IPS DF 19.7 (cell line): ENCODE measurements at places on chromosomes 3 and 15.
A peak's percentile ranks its signal among the peaks of the same experiment; 100 is the strongest.

GRCh38 chr3:106281221-106281620 is 412.4 kb upstream of the CBLB start:
- no peak for DNase-seq

DNA sequence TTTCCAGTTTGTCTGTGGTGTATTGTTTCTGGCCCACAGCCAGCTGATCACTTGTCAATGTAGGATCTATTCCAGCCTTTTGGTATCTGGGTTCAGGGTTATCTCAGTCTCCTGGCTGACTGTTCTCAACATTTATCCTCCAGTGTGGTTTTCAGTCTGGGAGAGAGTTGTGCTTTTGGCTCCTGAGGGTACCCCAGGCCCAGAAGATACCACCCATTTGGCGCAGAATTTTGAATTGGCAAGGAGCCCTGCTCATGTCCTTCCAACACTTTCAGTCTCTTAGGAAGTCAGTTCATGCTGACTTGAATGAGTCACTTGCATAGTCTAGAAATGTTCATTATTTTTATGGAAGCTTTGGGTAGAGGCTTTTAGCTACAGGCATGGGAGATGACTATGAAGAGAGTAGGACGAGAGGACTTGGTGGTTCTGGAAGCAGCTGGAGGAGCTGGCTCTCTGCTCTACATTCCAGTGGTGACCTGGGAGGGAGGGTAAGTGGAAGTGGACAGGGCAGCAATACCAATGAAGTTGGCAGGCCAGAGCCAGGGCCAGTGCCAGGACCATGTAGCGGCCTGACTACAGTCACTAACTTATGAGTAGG is 7.2 kb downstream of the POLR2H start:
- no peak for DNase-seq

DNA sequence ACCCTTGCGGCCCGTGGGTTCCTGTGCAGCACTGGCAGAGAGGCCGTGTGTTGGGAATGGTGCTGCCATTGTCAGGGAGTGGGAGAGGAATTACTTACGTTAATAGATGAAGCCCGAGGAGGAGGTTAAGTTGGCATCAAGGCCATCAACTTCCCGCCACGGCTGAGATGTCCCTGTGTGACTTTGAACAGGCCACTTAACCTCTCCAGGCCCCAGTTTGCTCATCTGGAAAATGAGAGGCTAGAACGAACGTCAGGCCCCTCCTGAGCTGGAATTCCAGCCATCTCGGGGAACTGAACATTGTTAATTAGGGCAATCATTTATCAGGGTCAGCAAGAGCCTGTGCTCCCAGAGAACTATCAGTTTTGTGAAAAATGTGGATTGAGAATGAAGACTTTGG is 91.4 kb upstream of the MYZAP start:
- no peak for DNase-seq

GRCh38 chr3:159764490-159765029 is 224.1 kb upstream of the IL12A start:
- no peak for DNase-seq

- no peak for DNase-seq
These were observed 53.8 kb downstream of the BCHE start for GRCh38 chr3:165783383-165783782.

DNA sequence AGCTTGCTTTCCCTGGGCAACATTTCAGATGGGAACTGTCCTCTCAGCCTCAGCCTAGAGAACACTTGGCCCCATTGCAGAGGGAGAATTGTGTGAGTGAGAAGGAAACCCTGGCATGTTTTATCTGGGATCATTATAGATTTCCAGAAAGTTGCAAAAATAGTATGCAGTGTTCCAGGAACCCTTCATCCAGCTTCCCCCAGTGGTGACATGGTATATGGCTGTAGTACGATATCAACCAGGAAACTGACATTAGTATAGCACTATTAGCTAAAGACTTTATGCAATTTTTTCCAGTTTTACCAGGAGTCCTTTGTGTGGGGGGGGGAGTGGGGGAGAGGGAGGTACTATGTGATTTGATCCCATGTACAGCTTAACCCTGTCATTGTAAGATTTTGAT is 166.2 kb upstream of the KBTBD8 start:
- no peak for DNase-seq

DNA sequence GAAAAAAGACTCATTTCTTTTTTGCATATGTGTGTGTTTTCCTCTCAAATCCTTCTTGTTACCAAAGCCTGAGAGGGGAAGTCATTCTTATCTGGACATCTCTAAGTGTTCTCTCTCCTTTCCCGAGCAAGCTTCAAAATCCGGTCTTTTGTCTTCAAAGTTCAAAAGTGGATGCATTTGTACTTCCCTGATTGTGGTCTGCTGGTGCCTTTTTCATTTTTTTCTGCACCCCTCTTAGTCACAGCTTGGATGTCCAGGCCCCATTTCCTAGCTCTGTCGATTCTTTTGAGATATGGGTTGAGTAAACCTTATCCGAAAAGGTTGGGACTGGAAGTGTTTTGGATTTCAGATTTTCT is 34.8 kb downstream of the EHD4 start:
- DNase-seq, result no peak

DNA sequence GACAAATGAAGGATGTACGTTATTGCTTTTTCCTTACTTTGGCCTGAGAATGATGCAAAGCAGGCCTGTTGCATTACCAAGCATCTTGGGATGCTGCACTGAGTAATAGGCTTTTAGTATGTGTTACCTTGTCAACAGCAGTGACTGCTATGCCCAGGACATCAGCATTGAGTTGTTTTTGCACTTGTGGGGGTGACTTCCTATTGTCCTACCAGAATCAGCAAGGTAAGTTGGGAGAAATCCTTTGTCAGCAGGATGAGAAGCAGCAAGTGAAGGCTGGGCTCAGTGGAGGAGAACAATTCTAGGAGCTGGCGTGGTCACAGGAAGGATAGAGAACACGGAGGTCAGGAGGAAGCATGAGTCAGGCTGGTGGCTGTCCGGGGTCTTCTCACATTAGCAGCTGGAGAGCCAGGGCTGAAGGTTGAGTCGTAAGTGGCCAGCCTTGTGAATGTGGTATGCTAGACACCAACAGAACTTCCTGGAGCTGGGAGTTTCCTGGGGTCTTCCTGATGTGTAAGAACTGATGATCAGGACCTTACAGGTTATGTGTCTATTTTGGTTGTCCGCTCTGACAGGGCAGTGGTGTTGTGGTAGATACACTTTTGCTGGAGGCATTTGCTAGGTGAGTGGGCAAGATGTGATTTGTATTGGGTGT is 142.7 kb downstream of the FNDC3B start:
- DNase-seq, result no peak

- no peak for DNase-seq
These were observed 278.7 kb downstream of the NEK10 start for GRCh38 chr3:27090275-27091041.

- DNase-seq, result no peak
These were observed 17.3 kb upstream of the IL12A start for GRCh38 chr3:159971311-159971710.

DNA sequence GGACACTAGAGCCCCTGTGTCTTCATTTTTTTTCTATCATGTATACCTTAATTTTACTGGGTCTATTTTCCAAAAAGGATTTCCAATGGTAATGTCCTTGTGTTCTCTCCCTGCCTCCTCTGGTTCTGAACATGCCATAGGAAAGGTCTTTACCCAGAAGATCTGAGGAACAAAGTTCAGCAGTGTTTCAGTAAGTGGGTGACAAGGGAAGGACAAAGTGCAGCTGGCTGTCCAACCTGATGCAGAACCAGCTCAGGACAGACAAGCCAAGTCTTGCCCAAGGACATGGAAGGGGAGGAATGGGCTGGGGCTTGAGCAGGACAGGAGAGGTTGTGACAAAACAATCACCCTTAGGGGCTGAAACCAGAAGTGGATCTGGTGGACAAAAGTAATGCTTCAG is 61.2 kb upstream of the STRIT1 start:
- no peak for DNase-seq

DNA sequence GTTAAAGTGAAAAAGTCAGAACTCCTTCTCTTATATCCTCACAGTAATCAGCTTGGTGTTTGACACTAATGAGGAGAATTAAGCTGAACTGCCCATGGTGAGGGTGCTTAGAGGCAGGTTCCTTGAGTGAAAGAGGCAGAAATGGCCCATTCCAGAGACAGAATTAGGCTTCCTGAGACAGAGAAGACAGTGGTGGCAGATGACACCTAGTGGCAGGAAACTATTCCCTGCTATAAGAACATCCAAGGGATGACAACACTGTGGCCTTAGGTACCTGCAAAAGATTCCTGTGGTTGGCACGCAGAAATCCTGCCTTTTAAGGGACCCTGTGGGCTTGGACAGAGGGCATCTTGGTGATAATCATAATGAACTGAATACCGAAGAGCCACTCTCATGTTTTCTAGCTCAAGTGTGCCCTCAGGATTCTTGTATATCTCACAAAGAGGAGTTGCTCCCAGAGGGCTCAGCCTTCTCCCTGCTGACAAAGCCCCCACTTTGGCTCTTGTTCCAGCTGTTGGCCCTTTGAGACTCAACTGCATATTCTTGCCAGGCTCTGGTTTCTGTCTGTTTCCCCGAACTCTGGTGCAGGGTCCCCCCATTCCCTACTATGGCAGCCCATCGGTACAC is 56.0 kb downstream of the KBTBD12 start:
- peak; percentile 30 for DNase-seq

DNA sequence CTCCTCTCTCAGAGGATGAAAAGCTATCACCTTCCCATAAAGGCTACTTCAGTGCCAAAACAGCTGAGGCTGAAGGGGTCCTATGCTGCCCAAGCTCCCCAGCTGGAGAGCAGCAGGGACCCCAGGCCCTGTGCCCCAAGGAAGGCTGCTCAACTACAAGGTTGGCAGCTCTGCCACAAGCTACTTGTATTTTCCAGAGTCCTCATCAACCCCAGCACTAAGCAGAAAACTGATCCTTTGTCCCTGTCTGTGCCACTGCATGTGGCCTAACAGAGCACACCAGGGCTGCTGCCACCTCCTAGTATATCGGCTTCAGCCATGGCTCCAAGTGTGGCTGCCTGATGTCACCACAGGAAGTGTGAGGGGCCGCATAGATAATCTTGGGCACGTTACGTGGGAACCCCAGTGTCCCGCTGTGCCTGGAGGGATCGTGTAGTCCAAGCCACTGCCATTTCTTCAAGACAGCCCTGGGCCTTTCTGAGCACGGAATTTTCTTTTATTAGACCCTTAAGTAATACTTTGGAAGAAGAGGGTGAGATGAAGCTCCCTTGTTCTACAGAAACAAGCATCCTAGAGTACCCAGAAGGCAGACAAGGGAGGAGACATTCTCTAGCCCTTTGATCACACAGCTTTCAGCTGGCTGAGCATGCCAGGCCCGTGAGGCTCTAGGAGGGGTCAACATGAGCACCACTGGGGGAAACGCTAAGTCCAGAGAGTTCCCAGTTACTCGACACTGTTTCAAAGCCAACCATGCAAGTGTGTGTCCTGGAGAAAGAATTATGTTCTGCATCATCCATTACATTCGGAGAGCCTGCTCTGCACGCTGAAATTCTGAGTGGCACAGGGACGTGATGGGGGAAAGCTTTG is 60.7 kb downstream of the CAPN7 start:
- no peak for DNase-seq

DNA sequence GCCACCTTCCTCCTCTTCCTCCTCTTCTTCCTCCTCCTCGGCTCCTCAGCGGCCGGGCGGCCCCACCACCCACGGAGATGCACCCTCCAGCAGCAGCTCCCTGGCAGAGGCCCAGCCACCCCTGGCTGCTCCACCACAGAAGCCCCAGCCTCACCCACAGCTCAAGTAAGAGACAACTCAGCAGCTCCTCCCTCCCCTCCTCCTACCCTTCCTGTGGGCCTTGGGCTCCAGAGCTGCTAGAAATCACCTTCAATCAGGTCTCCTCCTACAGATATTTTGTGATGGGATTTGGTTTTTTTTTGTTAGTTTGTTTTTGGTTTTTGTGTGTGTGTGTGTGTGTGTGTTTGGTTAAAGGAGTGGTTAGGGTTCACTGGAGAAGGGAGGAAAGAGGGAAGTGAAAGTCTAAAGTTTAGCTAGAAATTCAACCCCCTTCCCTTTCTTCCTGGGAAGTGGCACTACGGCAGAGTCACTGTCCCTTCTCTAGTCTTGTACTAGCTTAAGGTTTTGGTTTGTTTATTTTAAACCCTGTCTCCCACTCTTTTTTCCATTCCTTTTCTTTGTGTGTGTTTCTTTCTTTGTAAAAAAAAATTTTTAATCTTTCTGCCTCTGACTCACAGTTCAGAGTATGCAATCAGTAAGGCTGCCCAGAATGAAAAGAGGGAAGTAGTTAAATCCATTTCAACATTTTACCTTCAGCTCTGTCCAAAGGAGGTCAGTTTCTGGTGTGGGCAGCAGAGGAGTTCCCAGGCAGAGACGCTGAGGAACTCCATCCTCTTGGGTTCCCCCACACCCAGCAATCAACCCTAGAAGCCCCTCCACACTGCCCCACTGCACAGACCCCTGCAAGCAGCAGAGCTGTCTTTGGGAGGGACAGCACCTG is 29.0 kb upstream of the TIMP4 start:
- DNase-seq, result no peak

- DNase-seq, result no peak
These were observed 25.5 kb upstream of the AADAC start for GRCh38 chr3:151788401-151788800.

DNA sequence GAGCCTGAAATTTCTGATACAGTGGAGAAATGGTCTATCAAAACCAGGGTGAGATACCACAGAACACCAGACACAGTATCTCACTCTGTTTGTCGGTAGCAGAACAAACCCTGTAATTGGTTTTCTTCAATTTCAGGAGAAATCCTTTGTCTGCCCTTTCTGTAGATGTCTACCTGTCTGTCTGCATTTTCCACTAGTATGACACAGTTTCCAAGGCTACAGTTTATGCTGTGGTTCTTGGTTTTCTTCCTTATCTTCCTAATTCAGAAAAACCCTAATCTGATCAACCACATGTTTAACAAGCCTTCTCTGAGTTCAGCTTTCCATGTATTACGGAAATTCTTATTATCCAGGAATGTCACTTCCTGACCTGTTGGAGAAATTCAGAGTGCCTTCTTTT is 70.8 kb downstream of the SCN11A start:
- DNase-seq, result no peak

GRCh38 chr15:63075015-63075983 is 32.8 kb downstream of the TPM1 start:
- no peak for DNase-seq

- DNase-seq, result no peak
These were observed 8.0 kb upstream of the CCDC33 start for GRCh38 chr15:74227968-74228722.

DNA sequence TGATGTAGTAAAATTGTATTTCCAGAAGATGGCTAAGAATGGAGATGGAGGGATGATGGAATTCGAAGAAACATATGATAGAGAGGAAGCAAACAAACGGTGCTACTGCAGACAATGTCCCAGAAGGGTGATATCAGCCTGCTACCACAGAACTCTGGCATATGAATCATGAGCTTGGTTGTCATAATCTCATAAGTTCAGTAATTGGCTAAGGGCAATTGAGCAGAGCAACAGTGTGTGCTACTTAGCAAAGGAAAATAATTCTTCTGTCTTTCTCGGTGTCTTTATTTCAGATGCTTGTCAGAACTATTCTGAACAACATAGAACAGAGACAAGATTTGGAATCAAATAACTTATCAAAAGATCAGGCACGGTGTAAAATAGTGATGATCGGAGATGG is 407.3 kb downstream of the GBE1 start:
- DNase-seq, result no peak
